ENCODE measurements at places on chromosomes 5 and 9.

DNA sequence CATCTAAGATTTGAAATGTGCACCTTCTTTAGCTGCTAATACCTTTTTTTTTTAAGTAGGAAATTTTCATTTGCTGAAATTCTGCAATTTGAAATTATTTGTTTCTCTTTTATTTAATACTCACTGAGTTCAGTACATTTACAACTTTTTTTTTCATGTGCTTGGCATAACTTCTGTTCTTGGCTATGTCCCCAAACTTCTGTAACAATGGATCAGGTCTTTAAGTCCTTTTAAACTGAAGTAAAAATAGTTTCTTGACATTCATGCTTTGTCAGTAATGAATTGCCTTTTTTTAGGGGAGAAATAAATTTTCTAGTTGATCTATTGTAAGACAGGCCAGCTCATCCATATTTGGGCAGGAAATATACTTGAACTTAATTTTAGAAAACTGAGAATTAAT lies 41.5 kb downstream of the EDIL3 start:
- DNase-seq = no peak

DNA sequence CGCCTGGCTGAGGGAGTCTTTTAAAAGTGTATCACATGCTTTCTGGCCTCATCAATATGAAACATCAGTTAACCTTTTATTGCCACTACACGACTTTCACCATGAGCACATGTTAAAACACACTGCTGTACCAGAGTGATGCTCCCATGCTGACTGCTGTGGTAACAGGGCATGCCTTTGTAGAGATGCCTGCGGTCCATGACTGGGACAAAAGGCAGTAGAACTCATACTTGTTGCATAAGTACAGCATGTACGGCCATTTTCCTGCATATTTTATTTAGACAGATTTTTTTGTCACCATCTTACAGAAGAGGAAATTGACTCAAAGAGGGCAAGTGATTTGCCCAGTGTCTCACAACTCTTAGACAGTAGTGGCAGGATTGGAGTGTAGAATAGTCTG lies 105.7 kb upstream of the ADAMTSL1 start:
- no peak for DNase-seq

- DNase-seq = no peak
Measured at GRCh38 chr5:40386289-40386688, 293.4 kb upstream of the PTGER4 start.

GRCh38 chr5:16446993-16447392 lies 18.6 kb downstream of the ZNF622 start:
- DNase-seq = no peak

DNA sequence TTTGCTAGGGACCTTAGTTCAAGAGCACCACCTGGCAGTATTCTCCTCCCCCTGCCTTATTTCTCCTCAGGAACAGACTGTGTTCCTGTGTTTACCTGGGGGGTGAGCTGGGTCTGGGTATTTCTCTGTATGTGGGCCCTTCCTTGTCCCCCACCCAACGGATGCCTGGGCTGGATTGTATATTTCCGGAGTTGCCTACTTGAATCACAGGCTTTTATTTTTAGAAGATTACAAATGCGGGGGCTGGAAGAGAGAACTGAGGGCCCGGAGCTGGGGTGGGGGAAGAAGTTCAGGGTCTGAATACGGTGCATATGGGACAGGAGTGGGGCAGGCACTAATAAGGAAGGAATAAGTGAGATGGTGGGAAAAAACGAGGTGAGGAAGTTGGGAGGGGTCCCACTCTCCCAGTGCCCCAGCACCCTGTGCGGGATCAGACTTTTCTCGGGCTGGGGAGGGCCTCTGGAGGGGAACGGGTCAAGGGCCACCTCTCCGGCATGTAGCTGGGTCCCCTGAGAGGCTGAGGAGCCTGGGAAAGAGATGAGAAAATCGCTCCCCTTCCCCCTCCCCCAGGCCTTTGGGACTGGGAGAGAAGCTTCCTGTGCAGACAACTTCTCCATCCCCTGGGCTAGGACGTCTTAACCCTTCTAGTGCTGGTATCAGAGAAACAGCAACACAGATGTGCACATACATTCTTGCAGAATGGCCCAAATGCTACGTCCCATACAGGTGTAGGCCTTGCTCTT lies 42.1 kb downstream of the PCDH1 start:
- no peak for DNase-seq

GRCh38 chr9:113463418-113464285 lies at the start of gene RGS3:
RGS3 (plus strand) TSS chr9:113463727; CDS start chr9:113463803, 76 bp downstream.
- DNase-seq = peak; percentile 57

DNA sequence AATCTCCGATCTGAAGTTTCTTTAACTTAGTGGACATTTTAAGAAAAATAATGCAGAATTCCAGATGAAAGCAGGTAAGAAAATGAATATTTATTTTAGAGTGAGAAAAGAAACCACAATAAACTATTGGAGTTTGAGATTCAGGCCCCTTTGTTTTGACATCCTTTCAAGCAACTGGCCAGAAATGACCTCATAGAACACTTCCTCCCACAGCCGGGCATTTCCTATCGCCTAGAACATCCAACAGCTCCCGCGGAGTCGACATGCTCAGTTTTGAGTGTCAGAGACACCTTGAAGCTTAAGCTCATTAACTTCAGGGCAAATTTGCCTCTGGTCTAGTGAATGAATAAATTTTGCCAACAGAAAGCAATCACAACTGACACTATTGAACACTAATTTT lies 369.2 kb downstream of the TLE4 start:
- no peak for DNase-seq

GRCh38 chr9:3478549-3478953 lies 47.2 kb downstream of the RFX3 start:
- no peak for DNase-seq

DNA sequence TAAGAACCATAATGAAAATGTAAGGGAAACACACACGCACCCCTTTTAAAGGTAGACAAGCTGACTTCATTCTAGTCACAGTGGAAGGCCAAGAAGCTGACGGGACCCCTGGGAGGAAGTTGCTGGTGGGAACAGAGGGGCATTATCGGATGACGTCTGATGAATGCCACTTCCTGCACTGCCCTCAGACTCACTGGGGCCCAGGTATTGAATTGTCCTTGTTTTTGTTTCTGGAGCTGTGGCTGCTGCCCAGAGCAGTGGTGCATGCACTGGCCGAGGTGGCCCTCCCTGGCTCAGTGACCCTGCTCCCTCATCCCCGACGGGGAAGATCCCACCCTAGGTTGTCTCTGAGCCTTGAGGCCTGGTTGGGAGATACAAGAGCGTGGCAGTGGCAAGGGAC lies 15.3 kb upstream of the RPL26L1 start:
- no peak for DNase-seq

DNA sequence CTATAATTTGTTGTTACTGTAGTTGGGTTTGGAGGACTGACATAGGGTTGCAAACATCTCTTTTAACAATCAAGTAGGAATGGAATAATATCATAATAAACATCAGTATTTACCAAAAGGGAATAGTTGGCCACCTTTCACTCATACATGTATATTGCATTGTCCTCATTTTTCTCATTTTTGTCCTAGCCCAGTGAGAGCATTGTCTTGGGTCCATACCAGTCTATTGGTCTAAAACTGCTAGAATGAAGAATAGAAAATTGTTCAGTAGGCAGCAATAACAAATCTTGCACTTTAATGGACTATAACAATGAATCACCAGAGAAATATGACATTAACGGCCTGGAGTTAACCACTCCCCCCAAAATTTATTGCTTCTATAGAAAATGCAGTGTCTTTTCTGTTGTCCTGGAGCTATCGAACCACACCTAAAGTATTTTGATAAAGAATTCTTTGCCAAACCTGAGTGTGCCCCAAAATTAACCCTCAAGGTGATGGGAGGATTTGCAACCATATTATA lies 80.9 kb upstream of the IL33 start:
- DNase-seq = no peak

- DNase-seq = no peak
Measured at GRCh38 chr5:128135286-128135685, 51.7 kb downstream of the SLC12A2 start.

DNA sequence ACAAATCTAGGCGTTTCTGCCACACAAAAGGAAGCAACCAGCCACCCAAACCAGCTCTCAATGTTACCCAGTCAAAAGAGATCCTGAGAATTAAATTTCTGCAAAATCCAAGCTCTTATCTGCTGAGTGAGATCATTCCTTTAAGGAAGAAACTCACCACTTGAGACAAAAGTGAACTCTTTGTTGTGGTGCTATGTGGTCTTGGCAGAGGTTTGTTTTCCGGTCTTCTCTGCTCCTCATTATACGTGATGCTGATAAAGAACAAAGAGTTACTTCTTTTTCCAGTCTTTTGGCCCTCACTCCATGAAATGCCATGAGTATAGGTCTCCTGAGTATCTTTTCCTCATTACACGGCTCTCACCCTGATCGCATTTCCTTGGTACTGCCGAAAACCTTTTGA lies 82.1 kb downstream of the PRKACG start:
- no peak for DNase-seq

- no peak for DNase-seq
Measured at GRCh38 chr9:110047232-110047954, 160.6 kb downstream of the C9orf152 start.

GRCh38 chr9:109092051-109092580 lies 27.6 kb downstream of the TMEM245 start:
- no peak for DNase-seq

DNA sequence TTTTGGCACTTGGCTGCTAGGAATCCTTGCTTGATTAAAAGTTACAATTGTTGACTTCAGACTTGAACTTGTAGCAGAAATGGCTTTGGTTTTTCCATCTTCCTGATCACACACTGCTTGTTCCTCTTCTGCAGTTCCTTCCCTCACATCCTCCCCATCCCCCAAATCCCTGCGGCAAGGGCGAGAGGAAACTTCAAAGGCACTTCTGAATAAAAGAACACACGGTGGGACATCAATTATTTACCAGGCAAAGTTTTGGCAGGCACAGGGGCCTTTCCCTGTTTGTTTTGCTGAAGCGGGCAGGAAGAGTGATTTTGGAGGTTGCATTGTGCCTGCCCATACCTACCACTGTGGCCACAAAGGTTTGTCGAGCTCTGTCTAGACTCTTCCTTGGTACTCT lies 260.9 kb downstream of the KIF4B start:
- DNase-seq = no peak

DNA sequence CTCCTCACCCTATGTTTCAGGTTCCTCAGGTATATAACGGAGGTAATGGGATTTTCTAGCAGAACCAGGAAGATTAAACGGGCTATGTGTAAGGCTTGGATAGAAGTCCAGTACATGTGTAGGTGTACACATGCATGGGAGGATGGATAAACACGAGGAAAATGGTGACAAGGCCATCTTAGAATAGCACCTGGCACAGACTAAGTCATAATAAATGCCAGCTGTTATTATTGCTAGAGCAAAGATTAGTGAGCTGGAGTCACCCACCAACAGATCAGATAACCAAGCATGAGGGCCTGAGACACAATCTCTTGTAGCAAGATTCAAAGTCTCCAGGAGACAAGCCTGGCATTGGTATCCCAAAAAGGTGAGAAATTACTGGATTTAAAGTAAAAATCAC lies 21.1 kb downstream of the SPOCK1 start:
- no peak for DNase-seq

GRCh38 chr9:7456377-7456776 lies 343.2 kb downstream of the DMAC1 start:
- no peak for DNase-seq

DNA sequence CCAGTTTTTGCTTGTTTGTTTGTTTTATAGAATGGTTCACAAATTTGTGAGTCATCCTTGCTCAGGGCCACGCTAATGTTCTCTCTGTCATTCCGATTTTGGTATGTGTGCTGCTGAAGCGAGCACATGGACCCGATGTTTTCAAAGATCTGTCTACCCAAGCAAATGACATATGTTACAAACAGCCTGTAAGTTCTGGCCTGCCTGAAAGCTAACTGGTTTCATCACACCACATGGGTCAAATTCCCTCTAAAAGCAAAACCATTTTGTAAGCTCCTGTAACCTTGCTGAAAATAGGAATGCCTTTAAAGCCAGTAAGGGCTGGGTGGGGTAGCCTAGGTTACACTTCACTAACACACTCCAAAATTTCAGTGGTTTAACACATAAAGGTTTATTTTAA lies 25.4 kb downstream of the DMRT3 start:
- DNase-seq = no peak

GRCh38 chr9:112601636-112602035 lies 115.0 kb downstream of the KIAA1958 start:
- no peak for DNase-seq

- DNase-seq = no peak
Measured at GRCh38 chr9:121559183-121559582, 59.5 kb upstream of the GGTA1 start.

DNA sequence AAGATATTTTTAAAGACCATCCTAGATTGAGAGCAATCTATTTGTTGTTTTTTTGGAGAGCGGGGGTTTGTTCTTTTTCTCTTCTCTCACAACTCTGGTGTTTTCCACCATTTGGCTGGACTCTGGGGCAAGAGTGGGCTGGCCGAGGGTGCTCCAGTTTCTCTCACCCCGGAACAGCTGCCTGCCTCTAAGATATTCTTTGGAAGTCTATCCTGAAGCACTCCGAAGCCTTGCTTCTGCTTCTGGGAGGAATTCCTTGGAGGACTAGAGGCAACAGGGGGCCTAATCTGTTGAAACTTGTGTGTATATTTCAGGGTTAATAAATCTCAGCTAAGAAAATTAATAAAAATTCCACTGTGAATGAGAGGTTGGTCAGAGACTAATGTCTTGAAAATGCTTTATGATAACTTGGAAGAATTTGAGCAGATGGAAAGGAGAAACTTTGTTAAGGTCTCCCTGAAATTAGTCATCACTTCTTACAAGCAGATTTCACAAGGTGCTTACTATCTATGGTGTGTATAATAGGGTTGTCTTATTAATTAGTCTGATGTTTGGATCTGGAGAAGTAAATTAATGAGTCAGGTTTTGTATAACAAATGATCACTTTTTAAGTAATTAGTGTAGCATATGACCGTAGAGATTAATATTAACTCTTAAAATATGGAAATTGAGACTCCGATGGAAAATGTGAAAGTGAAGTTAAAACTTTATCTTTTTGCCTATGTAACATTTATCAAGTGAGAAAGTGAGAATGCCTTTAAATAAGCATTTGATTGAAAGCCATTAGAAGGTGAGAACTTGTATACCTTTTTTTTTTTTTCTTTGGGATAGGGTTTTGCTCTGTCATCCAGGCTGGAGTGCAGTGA lies 4.0 kb downstream of the MAN2A1 start:
- no peak for DNase-seq

DNA sequence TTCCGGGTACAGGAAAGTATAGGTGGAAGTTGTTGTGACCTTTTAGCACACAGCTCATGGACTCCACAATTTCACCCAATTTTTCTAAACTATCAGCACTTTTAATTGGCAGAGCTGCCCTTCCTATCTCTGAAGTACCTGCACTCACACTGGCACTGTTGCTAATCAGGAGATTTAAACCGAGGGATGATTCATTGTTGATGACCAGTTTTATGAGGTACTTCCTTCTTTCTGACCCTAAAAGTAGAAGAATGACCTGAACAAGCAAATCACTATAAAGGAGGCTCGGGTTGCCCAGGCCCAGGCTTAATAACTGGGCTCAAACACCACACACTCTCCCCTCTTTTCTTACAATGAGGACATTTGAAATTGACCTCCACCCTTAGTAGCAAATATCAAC lies 105.9 kb downstream of the KCNN2 start:
- DNase-seq = no peak

GRCh38 chr5:24644761-24645160 lies at the start of gene CDH10:
CDH10 (minus strand) TSS chr5:24644978; CDS start chr5:24593490, 51,488 bp downstream.
- no peak for DNase-seq

GRCh38 chr5:10607666-10608073 lies 43.8 kb downstream of the ANKRD33B start:
- DNase-seq = no peak

GRCh38 chr9:136947955-136948510 lies 3.0 kb downstream of the C8G start:
- DNase-seq = no peak
